Thoracic aorta (tissue), 2 donors: ENCODE measurements at places on chromosomes 1 and 21.

DNA sequence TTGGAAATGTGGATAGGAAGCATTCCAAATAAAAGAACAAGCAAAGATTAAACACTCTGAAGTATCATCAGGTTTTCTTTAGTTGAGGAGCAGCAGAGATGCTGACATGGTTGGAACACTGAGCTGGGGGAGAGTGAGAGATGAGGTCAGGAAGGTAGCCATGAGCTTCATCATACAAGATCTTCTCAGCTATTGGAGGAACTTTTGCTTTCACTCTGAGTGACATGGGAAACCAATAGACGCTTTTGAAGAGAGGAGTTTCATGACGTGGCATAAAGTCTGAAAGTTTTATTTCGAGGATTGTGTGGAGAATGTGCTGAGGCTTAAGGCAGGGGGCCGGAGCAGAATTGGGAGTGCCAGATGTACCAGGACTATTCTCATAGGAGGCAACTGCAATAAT is 616.2 kb upstream of the CAMK1G start:
- DNase-seq, result no peak

DNA sequence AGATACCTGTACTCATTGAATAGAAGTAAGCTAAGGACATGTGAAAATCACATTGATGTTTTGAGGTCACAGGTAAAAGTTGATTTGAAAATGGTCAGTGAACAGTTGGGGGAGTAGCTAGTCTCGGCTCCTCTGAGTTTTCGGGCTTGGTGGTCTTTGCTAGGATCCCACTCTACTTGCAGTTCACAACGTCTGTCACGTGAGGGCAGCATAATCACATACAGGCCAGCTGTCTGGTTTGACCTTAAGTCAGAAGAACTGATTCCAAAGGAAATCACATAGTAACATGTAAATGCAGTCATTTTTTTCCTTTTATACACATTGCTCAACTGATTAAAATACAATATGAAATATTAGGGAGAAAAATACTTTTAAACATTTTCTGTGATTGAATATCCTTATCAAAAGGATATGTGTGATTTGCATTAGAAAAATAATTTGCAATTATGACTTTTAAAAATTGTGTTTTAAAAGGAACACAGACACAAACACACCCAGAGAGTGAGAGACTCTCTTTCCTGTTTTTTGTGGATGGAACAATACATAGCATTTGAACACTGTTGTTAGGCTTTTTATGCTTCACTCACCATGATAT is 21.8 kb upstream of the PDC start:
- DNase-seq, result no peak

DNA sequence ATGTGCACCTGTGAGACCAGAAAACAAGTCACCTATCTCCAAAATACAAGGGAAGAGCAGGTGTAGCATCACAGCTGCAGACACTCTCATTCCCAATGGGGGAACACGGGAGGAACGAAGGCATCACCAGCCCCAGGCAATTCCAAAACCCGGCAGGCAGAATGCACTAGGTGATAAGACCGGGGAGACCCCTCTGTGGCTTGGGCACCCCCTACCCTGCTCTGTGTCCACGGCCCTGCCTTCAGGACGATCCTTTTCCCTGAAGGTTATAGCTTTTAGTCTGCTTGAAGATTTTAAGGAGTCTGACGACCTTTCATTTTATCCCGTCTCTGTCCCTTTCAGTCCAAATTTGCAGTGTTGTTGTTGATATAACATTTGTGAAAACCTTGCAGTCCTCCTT is 19.2 kb downstream of the TRPM2 start:
- no peak for DNase-seq

DNA sequence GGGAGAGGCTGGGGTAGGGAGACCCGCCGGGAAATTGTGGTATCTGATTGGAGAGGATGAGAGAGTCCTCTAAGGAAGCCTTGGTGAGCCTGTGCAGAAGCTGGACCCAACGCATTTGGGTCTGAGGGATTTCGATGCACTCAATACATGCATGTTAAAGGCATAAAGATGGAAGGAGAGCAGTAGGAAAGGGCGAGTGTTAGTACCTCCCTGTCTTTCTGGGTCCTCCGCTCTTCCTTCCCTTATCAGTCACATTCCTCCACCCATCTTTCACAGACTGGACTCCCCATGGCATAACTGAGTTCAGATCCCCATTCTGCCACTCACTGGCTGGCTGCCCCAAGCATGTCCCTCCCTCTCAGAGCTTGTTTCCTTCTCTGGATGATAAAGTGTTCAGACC is 7.3 kb downstream of the RGS16 start:
- no peak for DNase-seq

DNA sequence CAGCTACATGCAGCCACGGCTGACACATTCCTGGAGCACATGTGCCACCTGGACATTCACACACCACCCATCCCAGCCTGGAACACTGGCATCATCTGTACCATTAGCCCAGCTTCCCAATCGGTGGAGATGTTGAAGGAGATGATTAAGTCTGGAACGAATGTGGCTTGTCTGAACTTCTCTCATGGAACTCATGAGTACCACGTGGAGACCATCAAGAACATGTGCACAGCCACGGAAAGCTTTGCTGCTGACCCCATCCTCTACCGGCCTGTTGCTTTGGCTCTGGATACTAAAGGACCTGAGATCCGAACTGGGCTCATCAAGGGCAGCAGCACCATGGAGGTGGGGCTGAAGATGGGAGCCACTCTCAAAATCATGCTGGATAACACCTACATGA is 25.0 kb upstream of the TRIM33 start:
- DNase-seq, result no peak

DNA sequence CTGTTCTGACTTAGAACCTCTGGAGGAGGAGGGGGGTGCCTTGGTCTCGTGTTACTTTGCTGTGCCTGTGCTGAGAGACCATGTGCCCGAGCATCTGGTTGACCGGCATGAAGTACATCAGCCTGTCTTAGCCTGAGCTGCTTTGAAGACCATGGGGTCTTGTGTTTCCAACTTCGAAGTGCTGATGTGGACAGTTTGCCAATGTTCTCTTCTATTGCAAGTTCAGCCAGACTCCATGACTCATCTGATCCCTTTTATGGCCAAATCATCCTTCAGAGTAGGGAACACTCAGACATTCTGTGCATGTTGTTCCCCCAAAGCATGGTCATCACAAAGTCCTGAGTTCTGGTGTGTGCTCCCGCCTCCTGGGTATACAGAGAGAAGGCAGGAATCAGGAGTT is 6.0 kb upstream of the PLA2G2C start:
- DNase-seq, result no peak

DNA sequence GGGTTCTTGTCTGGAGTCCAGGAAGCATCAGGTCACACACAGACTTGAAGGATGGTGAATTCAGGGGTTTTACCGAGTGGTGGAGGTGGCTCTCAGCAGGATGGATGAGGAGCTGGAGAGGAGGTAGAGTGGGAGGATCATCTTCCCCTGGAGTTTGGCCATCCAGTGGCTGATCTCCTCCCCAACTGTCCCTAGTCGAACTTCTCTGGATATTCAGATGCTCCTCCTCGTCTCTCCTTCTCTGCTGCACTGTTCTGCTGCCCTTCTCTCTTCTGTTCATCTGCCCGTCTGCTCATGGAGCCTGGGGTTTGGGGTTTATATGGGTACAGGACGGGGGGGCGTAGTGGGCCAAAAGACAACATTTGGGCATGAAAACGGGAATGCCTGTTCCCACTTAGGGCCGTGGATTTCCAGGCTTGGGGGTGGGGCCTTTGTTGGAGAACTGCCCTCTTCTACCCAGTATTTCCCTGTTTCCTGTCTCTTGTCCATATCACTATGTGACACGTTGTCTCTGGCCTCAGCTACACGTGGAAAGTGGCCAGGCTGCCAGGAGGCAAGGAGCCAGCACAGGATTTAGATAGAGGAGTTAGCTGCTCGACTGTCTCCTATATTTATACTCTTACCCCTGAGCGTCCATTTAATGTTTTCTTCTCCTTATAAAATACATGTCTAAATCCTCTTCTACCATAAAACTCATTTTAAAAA is 76.7 kb downstream of the SIPA1L2 start:
- DNase-seq, result no peak

GRCh38 chr1:208731981-208732821 is 488.0 kb upstream of the PLXNA2 start:
- DNase-seq, result no peak

- peak; percentile 17 for DNase-seq
Measured at GRCh38 chr1:21607549-21608529, 61.3 kb downstream of the RAP1GAP start.

DNA sequence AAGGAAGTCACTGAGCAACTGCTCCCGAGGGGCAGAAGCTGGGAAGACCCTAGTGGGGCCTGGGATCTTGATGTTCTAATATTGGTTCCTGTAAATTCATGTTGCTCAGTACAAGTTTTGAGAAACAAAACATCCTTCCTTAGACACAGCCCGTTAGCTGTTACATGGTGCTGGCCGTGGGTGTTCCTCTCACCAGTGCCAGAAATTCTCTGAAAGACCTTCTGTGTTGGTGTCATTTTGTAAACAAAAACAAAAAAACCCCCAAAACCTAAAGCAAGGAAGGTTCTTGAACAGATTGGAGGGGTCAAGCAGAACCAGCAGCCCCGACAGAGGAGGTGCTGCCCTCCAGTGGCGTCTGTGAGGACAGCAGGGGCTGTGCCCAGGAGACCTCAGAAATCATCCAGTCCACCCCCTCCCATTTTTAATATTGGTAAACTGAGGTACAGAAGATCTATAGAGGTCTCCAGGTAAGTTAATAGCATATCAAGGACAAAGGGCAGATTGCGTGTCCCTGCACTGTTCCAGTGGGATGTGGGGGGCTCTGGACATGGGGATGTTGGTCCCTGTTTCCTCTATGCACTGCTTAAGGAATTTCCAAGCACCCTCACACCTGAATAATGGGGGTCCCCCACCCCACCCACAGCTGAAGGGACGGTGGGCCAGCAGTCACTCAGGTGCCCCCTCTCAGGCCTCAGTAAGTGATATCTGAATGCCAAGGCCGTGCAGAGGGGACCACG is 38.2 kb downstream of the SLC2A7 start:
- DNase-seq, result no peak

- no peak for DNase-seq
Measured at GRCh38 chr1:19811206-19811851, 3.8 kb downstream of the RNF186 start.

- no peak for DNase-seq
Measured at GRCh38 chr1:230171356-230172015, 104.4 kb downstream of the GALNT2 start.

DNA sequence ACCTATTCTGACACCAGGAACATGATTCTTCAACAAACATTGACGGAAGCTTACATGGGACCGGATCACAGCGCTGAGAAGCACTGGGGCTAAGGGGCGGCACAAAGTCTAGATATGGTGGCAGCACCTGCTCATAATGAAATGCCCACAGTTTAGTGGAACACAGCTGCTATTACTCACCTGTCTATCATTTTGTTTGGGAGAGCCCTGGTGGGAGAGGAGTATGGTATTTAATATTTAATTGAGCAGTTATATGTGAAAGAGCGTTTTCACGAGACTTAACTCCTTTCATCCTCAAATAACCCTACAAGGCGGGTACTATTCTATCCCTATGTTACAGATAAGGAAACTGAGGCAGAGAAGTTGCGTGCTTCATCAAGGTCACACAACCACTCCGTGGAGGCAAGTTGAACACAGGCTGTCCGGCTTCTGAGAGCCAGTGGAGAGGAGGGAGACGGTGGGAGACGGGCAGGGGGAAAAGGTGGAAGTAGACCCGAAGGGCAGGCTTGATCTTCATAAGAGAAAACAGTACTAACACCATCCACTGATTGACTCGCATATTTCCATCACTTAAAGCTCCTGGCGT is 790 bp upstream of the TSNAX start:
- DNase-seq, result no peak

GRCh38 chr21:45638707-45639106 is 4.8 kb upstream of the PCBP3 start:
- no peak for DNase-seq

DNA sequence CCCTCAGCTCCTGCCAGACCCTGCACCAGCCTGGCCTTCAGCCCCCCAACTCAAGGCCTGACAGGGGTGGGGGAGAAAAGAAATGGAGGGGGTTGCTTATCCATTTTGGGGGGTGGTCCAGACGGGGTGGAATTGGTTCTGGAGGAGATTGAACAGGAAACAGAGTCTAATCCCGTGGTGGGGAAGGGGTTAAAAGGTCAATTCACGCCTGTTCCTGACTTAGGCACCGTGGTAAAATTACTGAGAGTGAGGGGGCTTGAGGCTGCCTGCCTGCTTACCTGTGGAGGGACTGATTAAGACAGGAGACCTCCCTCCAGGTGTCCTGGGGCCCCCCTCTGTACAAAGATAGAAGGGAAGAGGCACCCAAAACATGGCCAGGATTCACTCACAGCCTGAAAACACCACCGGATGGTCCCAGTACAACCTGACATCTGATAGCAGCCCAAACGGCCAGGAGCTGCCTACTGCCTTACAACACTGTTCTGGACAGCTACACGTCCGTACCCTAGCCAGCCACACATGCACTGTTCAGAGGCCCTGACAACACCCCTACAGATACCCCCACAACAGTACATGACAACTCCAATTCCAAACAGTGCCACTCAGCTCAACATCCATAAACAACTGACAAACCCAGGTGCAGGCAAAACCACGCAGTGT is 31.8 kb downstream of the AHDC1 start:
- no peak for DNase-seq

GRCh38 chr1:239619190-239619589 is 232.8 kb downstream of the CHRM3 start:
- no peak for DNase-seq

- no peak for DNase-seq
Measured at GRCh38 chr21:41687633-41688032, 79.2 kb downstream of the RIPK4 start.

- no peak for DNase-seq
Measured at GRCh38 chr1:162560303-162561036, 1.1 kb upstream of the UAP1 start.

GRCh38 chr1:10957133-10957532 is 55.3 kb upstream of the TARDBP start:
- DNase-seq, result no peak

GRCh38 chr1:98429965-98430443 is 231.5 kb upstream of the SNX7 start:
- DNase-seq, result no peak

GRCh38 chr1:9900142-9901043 is 9.7 kb downstream of the CTNNBIP1 start:
- no peak for DNase-seq

DNA sequence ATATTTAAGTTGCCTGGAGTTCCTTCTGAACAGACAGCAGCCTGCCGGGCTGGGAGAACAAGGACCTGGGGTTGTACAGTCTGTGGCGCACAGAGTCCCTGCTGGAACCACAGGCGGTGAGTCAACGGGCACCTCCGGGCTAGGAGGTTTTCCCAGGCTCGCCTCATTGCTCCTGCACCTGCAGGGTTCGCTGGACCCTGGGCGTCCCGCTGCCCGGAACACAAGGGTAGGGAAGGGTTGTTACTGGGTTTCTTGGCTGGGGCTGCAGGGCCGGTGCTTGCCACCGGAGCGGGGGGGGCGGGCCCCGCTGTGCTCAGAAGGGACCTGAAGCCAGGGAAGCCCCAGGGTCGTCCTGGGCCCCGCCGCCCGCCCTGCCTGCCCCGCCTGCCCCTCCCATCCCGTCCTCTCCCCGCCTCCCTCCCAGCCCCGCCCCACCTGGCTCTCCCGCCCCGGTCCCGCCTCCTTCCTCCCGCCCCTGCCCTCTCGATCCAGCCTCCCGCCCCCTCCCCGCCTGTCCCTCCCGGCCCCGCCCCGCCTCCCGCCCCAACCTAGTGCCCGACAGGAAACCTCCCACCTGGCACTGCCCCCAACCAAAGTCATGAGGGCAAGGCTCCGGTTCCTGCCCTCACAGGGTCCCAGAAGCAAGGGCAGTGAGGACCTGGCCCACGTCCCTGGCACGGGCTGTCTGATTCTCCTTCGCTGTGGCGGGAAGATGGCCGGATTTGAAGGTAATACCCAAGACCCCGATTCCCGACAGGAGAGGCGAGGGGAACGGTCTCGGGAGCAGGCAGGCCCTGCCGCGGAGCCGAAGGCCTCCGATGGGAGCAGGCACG is 6.8 kb downstream of the JMJD4 start:
- DNase-seq, result peak; percentile 53
